ENCODE measurements at places on chromosomes 16 and 17. TPM values are rescaled to one million over a fixed set of nuclear protein-coding genes. Genes with fewer than 3 reads are reported as not detected.

The SLC5A11 gene
- 0.29 TPM for total RNA-seq

The TMEM114 gene
- total RNA-seq, result not detected

The RNF222 gene
- not detected for total RNA-seq

The KRT39 gene
- not detected for total RNA-seq

The PTGES3L gene
- total RNA-seq, result 0.63 TPM

The SOX8 gene
- total RNA-seq, result 0.17 TPM
